A549 treated with DMSO at 1 μM for 4 hours (cell line): ENCODE measurements at places on chromosomes 6 and 20. TPM values are rescaled to one million over a fixed set of nuclear protein-coding genes. Genes with fewer than 3 reads are reported as not detected.

The SRXN1 gene
- total RNA-seq, result 292 to 349 TPM (median 329 TPM) in 5 replicates

The ZC2HC1B gene
- total RNA-seq, result not detected in 5 replicates

The PDYN gene
- not detected in 5 replicates for total RNA-seq

The PRDM1 gene
- total RNA-seq, result 3.6 to 5.0 TPM (median 4.2 TPM) in 5 replicates

The FBXO30 gene
- 6.3 to 8.5 TPM (median 7.5 TPM) in 5 replicates for total RNA-seq

The SLPI gene
- 9.1 to 13.4 TPM (median 11.7 TPM) in 5 replicates for total RNA-seq

The KCNK15 gene
- total RNA-seq, result 0.57 to 0.85 TPM (median 0.69 TPM) in 5 replicates

The PLCB4 gene
- total RNA-seq, result 11.5 to 21.0 TPM (median 15.2 TPM) in 5 replicates

The DAAM2 gene
- 0.02 TPM in 1 of 5 replicates, not detected in the others for total RNA-seq

The HAO1 gene
- not detected in 5 replicates for total RNA-seq

The EYS gene
- total RNA-seq, result 0.05 to 0.08 TPM (median 0.05 TPM) in 3 of 5 replicates, not detected in the others

The ZBTB12 gene
- total RNA-seq, result 3.5 to 5.5 TPM (median 4.8 TPM) in 5 replicates

The IPCEF1 gene
- total RNA-seq, result 0.02 to 0.03 TPM in 2 of 5 replicates, not detected in the others

The TSBP1 gene
- total RNA-seq, result not detected in 5 replicates

The SOX4 gene
- 12.3 to 21.7 TPM (median 16.2 TPM) in 5 replicates for total RNA-seq
